NCI-H1436 treated with DMSO at 0.1 percent for 48 hours (cell line): ENCODE measurements at places on chromosomes 16 and 17.

GRCh38 chr17:81993729-81994592 is 16.5 kb downstream of the ASPSCR1 start:
- DNase-seq, result no peak

- DNase-seq, result no peak
Observed at GRCh38 chr16:47481698-47482374, 20.7 kb downstream of the PHKB start.

- no peak for DNase-seq
Observed at GRCh38 chr16:81688182-81688581, 90.9 kb upstream of the PLCG2 start.

GRCh38 chr17:83173914-83174361 is 94.5 kb downstream of the METRNL start:
- DNase-seq, result no peak

DNA sequence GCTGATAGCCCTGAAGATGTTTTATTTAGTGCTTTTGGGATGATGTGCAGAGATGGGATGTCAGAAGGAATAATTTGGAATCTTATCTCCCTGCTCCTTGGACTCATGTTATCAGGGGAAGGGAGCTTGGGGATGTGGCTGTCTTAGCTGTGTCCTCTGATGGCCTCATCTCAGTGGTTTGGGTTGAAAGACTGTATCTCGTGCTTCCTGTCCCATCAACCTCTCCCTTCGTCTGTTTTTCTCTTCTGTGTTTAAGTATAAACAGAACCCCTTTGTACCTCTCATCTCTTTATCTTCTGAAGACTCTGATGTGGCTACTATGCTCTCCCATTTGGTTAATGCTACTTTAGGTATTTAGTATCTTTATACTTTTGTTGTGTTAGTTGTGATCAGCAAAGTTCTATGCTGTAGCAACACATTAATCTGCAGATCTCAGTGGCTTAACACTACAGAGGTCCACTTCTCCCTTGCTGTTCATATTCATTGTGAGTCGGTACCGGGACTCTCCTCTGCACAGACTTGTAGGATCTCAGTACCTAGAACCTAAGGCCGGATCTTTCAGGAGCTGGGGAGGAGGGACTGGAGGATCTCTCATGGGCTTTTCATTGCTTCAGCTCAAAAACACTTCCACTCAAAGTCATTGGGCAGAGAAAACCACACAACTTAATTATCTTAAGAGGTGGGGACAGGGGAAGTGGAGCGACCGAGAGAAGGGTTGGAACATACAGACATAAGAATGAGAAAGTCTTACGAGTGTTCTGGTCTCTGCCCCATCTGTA is 28.8 kb downstream of the PRKCA start:
- no peak for DNase-seq

GRCh38 chr17:80311216-80311827 is 50.7 kb downstream of the RNF213 start:
- DNase-seq, result no peak

GRCh38 chr16:67883872-67884261 is 818 bp upstream of the NRN1L start:
- DNase-seq, result no peak

- no peak for DNase-seq
Observed at GRCh38 chr17:28345419-28346198, 10.0 kb downstream of the TNFAIP1 start.

- DNase-seq, result no peak
Observed at GRCh38 chr17:19348081-19348650, 14.4 kb downstream of the B9D1 start.

DNA sequence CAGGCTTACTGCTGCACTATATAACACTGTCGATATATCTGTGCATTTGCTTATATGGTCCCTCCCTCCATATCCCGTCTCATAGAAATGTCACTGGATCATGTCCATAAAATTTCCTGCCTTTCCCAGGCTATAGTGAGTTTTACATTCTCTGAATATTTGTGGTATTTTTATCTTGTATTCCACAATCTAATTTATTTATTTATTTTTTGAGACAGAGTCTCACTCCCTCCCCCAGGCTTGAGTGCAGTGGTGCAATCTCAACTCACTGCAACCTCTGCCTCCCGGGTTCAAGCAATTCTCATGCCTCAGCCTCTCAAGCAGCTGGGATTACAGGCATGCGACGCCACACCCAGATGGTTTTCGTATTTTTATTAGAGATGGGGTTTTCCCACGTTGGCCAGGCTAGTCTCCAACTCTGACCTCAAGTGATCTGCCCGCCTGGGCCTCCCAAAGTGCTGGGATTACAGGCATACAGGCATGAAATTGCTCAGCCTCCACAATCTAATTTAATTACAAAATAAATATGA is 12.9 kb downstream of the TRIM37 start:
- DNase-seq, result no peak

GRCh38 chr17:56899403-56899802 is 14.4 kb downstream of the TRIM25 start:
- no peak for DNase-seq

- no peak for DNase-seq
Observed at GRCh38 chr16:57479205-57479975, 6.9 kb downstream of the DOK4 start.

DNA sequence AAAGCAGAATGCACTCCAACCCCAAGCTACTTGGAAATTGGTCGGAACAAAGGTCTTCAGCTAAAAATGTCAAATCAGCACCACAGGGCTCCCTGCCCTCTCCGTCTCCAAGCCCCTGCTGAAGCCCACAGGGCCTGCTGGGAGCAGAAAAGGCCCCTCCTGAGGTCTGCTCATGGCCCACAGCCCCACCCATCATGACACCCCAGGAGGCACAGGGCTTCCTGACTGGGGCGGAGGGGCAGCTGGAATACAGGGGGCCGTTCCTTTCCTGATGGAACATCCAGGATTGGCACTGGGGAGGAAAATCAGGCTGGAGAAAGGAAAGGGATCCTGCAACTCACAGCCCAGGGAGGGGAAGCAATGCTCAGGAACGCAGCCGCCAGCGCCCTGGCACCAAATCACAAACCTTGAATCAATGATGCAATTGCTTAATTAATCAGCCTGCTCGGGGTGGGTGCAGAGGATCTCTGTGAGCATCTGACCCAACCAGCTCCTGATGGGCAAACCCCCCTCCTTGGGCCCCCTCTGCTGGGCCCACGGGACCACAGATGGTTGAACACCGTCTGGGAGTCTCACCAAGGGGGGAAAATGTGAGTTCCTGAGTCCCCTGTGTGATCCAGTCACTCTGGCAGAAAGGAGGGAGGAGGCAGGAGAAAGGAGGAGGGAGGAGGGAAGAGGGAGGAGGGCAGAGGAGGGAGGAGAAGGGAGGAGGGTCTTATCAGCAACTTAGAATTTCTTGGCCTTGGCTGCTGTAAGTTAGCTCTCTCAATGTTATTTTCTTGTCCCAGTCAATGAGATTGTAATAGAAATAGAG is 155.5 kb downstream of the ZNF423 start:
- DNase-seq, result no peak

DNA sequence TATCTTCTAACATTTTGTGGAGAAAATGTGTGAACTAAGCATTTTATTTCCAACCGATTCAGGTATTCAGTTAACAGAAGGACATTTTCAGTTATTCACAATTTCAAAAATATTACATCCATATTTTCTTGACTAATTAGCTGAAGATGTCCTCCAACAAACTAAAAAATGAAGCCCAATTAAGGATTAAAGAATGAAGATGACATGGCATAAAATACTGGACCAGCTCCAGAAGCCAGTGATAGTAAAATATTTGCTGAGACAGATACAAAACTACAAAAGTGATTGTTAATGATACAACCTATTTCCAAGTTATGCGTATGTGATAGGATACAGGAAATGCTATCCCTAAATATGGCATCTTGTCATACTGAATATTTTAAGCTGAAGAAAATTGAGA is 48.6 kb downstream of the PMP22 start:
- DNase-seq, result no peak

DNA sequence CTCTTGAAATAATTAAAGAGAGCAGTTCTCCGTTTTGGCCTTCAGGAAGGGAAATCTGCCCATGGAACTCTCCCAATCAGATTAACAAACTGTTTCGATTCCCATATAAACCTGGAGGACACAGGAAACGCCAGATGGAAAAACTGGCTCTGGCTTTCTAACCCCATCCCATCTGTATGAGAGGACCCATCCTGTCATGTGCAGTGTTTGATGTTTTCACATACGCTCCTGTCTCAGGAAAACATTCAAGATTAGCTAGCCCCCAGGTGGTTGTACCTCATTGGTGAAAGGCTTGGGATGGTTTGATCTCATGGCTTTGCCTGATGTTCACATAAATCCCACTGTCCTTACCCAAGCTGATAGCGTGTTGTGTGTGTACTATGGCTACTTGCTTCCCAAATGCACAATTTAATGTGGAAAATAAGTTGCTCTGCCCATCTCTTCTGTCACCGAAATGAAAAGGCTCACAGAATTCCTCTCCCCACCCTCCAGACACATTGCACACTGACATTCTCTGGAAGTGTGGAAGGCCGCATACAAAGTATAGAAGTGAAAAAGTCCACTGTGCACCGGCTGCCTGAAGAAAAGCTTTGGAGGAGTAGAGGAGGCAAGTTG is 18.2 kb upstream of the ERN1 start:
- no peak for DNase-seq

DNA sequence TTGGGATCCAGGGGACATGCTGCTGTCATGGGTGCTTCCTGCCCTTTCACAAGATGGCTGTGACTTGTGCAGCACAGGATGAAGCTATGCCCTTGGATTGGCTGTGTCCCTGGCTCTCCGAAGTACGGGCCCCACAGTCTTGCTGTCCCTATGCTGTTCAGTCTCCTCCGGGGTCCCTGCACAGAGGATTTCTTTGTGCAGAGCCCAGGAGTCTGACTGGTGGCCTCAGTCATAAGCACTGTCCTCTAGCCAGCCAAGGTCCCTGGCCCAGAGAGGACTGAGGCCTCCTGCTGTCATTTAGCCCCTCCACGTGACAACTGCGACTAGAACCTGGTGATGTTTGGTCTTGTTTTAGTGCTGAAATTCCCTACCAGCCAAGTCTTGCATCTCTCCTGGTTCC is 42.4 kb upstream of the CRISPLD2 start:
- no peak for DNase-seq

- DNase-seq, result no peak
Observed at GRCh38 chr16:19292186-19292585, 6.7 kb downstream of the CLEC19A start.

GRCh38 chr16:27378871-27379481 is 23.0 kb upstream of the IL21R start:
- no peak for DNase-seq

- DNase-seq, result no peak
Observed at GRCh38 chr17:61498042-61498994, 46.1 kb downstream of the TBX4 start.

GRCh38 chr17:41676058-41676419 is 12.6 kb upstream of the EIF1 start:
- no peak for DNase-seq
